GM18507 (cell line): ENCODE measurements at places on chromosomes 5 and 9.

DNA sequence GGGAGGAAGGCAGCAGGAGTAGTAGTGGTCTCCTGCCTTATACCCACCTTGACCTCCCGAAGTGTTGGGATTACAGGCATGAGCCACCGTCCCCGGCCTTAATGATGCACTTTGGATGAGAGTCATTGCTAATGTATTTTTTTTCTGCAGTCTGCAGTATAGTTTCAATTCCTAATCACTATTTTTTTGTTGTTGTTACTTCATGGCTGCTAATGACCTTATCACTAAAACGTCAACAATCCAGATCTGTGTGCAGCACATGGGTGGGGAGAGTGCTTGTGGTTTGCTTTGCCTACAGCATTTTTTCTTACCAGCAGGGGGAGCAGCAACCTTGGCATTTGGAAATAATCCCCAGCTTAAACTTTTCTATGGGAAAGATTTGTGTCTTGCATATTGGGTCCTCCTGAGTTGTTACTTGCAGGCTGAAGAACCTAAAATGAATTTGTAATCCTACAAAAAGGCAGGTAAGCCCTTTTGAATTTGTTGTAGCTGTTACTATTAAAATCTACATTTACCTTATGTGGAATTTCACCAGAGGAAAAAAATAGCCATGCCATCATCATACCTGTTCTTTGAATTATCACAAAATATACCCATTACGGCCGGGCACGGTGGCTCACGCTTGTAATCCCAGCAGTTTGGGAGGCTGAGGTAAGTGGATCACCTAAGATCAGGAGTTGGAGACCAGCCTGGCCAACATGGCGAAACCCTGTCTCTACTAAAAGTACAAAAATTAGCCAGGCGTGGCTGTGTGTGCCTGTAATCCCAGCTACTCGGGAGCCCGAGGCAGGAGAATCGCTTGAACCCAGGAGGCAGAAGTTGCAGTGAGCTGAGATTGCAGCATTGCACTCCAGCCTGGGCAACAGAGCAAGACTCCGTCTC, 6.3 kb upstream of the MED7 start:
- peak; percentile 40 for DNase-seq

GRCh38 chr5:146698651-146699050, 179.9 kb downstream of the PPP2R2B start:
- DNase-seq = no peak

DNA sequence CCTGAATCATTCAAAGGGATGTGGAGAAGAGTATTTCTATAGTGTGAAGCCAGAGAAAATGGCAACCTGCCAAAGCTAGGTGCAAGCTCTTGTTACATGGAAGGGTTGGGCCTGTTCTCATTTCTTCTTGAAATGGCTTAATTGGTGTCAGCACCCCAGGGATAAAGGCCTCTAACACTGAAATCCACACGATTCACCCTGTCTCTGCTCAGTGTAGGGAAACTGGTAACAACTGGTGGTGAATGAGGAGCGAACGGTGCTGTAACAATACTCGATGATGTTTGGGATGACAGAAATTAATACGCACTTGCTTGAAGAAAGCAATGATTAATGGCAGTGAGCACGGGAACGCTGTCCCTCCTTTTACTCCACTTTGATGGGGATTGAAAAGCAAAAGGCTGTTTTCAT, 16.2 kb downstream of the PBX3 start:
- no peak for DNase-seq

- no peak for DNase-seq
These were observed 43.8 kb upstream of the ZNF300 start for GRCh38 chr5:150948539-150948938.

GRCh38 chr5:103668281-103668680, 105.7 kb upstream of the NUDT12 start:
- no peak for DNase-seq

DNA sequence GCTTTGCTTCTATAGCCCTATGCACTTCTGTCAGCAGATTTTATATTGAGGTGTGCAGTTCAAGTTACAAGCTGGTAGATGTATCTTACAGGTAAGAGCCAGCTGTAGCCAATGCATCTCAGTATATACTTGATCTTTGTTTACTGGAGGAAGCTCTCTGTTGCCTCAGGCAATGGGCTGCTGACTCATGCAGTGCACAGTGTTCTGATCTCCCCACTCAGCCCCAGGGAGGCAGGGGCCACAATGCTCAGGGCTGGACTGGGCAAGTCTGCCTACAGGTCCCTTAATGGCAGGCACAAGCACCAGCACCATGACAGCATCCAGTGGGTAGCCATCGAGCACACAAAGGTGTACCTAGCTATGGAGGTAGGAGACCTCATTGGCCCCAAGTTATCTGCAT, 178.8 kb upstream of the CDH10 start:
- no peak for DNase-seq

GRCh38 chr5:157571357-157571827, 4.2 kb downstream of the ADAM19 start:
- DNase-seq = no peak

GRCh38 chr5:63323926-63324325, 638.3 kb downstream of the HTR1A start:
- DNase-seq = no peak

GRCh38 chr9:12414514-12414913, 278.7 kb upstream of the TYRP1 start:
- DNase-seq = no peak

GRCh38 chr9:137721899-137722298, 103.1 kb downstream of the EHMT1 start:
- no peak for DNase-seq

GRCh38 chr5:110179321-110179720, 489.6 kb downstream of the MAN2A1 start:
- DNase-seq = no peak

- no peak for DNase-seq
These were observed 3.3 kb downstream of the TLX3 start for GRCh38 chr5:171312129-171312974.

DNA sequence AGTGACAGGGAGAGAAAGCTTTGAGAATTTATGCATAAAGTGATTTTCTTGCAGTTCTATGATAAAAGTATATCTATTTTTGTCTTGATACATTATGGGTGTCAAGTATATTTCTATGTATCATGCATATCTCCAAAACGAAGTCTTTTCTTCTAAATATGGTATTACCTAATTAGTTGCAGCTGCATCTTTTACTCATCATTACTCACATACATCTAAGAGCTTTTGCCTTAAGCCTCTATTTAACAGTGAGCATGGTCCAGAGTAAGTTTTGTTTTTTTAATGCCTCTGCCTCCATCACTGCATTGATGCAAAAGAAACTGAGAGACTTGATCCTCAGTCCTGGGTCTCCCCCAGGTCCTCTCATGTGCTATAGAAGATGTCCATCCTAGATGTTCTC, 40.0 kb upstream of the SMC5 start:
- DNase-seq = no peak

DNA sequence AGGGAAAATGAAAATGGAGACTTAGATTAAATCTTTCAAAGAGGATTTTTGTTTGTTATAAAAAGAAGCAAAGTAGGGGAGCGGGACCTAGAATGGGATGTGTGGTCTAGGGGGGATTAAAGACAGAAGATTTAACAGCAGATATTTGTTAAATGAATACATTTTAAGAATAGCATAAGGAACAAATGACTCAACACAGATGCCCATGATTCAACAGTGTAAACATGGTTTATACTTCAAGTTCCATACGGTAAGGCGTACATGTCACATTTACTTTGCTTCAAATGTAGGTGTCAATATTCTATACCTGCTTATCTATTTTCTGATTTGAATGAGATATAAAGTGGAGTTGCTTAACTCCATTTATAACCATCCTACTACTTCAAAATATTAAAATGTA, 1.5 kb downstream of the TICAM2 start:
- no peak for DNase-seq

GRCh38 chr5:84437673-84438315, 53.1 kb upstream of the EDIL3 start:
- no peak for DNase-seq

DNA sequence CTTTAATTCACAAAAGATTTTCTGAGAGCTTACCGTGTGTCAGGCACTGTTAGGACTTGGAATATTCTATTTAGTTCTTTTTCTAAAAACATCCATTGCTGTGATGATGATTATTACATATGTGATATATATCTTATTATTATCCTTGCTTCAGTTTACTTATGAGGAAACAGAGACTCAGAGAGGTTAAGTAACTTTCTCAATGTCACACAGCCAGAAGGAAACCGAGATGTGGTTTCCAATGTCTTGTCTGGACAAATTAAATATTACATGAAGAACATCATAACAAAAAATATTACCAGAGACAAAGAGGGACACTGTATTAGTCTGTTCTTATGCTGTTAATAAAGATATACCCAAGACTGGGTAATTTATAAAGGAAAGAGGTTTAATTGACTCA, 125.5 kb upstream of the DAP start:
- DNase-seq = no peak

- no peak for DNase-seq
These were observed 27.8 kb upstream of the STRBP start for GRCh38 chr9:123296174-123296573.

DNA sequence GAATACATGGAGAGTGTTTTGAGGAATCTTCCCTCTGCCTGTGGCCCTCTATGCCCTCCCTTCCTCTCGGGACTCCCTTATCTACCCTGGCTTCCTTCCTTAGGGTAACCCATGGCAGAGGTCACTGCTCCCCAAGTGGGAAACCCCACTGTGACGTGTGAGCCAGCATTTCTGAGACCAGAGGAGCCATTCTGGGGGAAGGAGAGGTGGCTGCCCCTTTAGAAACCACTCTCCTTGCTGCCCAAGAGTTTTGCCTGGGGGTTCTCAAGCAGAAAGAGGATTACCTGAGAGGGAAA, 23.1 kb downstream of the CCNJL start:
- no peak for DNase-seq

DNA sequence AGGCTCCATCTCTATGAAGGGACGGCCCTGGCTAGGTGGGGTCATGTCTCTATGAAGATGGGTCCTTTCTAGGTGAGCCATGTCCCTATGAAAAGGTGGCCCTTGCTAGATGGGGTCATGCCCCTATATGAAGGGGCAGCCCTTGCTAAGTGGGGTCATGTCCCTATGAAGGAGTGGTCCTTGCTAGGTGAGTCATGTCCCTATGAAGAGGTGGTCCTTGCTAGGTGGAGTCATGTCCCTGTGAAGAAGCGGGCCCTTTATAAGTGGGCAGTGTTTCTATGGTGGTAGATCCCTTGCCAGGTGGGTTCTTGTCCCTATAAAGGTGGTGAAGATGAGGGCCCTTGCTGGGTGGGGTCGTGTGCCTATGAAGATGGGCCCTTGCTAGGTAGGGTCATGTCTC, 283.0 kb upstream of the IRX2 start:
- no peak for DNase-seq

DNA sequence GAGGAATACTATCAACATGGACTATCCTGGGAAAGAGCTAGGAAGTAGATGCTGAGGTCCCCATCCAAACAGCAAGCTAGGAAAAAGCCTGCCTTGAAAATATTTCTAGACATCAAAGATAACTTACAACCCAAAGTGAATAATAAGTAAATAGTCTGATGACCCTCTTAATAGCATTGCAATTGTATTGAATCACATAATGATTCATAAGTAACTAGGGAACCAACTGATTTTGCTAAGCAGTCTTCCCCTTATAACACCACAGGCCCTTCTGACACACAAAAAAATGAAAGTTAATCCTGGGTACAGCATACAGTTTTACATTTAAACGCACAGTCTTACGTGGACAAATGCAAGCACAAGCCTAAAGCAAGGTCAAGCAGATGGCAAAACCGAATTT, 199.3 kb downstream of the RFK start:
- DNase-seq = no peak

GRCh38 chr5:65017636-65018035, 248.9 kb downstream of the CWC27 start:
- no peak for DNase-seq

- DNase-seq = no peak
These were observed 872.9 kb downstream of the TAF11L14 start for GRCh38 chr5:18507114-18507513.

GRCh38 chr5:71830681-71831539, 111.8 kb downstream of the CARTPT start:
- DNase-seq = no peak

DNA sequence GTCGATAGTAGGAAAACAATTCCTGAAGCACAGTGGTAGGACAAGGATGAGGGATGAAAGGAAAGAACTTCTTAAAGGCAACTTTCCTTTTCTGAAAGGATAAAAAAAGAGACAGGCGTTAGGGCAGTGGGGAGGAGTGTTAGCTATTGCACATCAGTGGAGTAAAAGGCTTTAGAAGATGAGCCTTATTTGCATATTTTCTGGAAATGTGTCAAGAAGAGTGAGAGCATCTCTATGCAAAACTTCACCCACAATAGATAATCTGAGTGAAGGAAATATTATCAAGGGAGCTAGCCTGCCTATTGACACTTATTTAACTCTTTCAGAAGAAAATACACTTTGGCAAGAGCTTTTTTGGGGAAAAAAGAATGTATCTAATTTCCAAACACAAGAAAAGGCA, 151.6 kb downstream of the MACIR start:
- no peak for DNase-seq

- no peak for DNase-seq
These were observed 283.1 kb downstream of the GLIS3 start for GRCh38 chr9:4016789-4017188.

GRCh38 chr5:4874097-4874496, 266.0 kb upstream of the ADAMTS16 start:
- DNase-seq = no peak
